ENCODE measurements at places on chromosomes 7 and 10.

GRCh38 chr10:126062131-126063032, 166.0 kb downstream of the FANK1 start:
- no peak for DNase-seq

DNA sequence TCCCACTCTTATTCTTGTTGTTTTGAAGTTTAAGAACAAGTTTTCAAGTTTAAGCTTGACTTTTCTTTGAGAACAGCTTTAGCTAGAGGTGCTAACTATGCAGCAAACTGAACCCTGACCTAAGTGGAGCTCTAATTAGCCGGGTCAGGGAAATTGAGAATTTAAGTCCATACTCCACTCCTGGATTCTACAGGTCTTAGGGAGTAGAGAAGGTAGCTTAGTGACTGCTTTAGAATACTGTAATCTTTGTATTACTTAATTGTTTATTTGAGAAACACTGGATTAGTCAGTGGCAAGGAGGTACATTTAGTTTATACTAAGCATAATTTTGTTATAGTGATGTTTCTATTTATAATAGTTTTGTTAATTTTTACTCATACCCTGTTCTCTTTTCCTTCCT, 74.6 kb upstream of the STRIP2 start:
- DNase-seq: no peak

GRCh38 chr7:149625947-149626392, 128.4 kb upstream of the ZNF746 start:
- no peak for DNase-seq

DNA sequence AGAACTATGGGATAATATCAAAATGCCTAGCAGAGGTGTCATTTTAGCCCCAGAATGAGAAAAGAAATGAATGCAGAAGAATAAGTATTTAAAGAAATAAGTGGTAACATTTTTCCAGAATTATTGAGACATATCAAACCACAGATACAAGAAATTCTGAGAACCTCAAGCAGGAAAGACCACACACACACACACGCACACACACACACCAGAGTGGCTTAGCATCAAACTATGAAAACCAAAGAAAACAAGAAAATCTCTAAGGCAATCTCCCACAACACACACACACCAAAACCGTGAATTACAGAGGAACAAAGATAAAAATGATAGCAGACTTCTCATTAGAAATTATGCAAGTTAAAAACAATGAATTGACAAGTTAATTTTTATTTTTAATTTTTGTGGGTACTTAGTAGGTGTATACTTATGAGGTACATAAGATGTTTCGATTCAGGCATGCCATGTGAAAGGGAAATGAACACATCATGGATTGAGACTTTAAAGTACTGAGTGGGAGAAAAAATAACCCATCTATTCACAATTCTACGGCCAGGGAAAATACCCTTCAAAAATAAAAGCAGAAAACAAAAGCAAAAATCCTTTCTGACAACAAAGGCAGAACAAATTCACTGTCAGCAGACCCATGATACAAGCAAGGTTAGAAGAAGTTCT, 14.6 kb downstream of the PPIF start:
- no peak for DNase-seq

- no peak for DNase-seq
These were observed 10.3 kb upstream of the KCNK18 start for GRCh38 chr10:117186832-117187615.

DNA sequence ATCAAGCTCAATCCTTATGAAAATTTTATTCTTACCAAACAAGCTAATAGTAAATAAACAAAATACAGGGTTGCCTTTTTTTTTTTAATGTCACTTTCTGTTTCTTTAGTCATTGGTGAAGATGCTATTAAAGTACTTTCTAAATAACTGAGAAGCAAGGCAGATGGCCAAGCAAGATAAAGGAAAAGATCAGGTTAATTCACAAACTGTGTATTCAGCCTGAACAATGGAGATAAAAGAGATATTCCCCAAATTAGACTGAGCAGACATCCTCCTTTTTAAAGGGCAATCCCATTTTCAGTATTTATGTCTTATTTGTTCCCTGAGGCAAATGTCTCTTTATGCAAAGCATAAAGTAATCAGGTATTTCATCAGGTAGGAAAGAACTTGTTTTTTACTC, 23.1 kb upstream of the XRCC2 start:
- DNase-seq: no peak

DNA sequence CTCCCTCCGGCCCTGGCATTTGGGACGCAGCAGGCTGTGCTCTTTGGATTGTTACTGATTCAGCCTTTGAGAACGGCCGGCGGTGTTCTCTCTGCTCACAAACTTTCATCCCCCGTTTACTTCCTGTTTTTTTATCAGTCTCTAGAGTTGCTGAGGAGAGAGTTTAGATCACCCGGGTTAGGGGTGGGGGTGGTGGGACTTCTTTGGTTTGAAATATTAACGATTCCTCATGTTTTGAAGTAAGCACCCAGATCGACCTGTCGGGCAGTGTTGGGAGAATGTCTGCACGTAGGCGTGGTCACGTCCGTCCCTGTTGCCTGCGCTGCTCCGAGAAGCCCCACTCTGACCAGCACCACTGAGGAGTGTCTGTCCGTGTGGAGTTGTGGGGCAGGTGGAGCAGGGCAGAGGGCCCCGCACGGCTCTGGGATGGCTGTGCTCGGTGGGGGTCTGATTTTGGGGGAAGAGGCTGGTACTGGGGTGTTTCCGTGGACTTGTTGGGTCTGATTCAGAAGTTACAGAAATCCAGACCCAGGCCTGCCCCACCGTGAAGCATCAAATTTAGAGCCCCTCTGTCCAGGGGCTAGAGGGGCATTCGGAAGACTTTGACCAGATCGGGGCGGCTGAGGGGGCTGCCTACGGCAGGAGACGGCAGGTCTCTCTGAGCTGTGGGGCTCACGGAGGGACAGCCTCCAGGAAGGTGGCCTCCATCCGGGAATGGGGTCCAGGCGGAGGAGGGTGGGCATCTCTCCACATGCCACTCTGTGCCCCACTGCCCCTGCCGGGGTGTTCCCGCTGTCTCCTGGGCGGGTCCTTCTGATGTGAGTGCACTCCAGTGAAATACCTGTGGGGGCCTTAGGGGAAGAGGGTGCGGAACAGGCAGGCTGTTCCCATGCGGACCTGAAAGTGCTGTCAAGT, 7.4 kb downstream of the INPP5A start:
- no peak for DNase-seq

- no peak for DNase-seq
These were observed 2.9 kb downstream of the ERLIN1 start for GRCh38 chr10:100182908-100183307.

DNA sequence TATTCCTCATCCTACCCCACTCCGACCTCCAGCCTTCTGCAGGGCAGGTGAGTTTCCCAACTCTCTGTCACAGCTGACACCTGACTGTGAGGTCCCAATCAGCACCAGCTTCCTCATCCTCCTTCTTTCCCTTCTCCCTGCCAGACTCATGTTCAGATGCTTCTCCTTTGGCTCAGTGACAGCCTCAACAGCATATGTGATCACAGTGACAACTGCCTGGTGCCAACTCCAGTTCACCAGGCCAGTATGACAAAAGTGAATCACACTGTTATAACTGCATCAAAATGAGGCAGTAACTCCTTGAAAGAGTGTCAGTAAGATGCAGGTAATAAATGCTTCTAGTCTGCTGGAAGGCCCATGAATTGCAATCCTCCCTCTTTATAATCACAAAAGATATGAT, 46.8 kb upstream of the NFE2L3 start:
- no peak for DNase-seq

DNA sequence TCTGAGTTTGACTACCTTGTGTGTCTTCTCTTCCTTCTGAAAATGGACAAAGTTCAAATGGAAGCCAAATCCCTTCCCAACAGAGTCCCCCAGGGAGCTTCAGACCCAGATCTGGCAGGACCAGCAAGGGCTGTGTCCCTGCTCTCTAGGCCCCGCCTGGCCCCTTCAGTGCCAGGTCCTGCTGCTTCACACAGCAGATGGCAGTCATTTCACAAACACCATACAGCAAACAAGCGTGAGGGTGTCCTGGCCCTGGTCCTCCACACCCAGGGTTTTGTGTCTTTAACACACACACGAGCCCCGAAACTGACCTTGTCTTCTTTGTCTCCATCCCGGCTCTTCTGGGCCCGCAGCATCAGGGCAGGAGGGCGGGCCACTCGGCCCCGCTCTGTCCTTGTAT, 145.0 kb downstream of the TCERG1L start:
- DNase-seq: no peak

GRCh38 chr7:123846217-123846891, 1.4 kb downstream of the HYAL4 start:
- no peak for DNase-seq

DNA sequence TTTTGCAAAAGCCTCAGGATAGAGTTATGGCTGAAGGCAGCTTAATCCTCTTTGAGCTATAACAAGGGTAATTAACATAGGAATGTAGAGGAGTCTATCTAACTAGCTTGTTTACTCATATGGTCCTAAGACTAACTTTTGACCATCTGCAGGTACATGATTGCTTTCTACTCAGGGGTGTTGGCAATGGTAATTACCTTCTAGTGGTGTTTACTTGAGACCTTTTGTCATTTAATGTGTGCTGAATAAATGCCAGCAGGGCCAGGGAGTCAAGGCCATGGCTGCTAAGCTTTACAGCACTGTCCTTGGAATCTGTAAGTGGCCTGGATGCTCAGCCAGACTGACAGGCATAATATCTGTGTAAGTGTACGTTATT, 1325.0 kb downstream of the XPNPEP1 start:
- no peak for DNase-seq

DNA sequence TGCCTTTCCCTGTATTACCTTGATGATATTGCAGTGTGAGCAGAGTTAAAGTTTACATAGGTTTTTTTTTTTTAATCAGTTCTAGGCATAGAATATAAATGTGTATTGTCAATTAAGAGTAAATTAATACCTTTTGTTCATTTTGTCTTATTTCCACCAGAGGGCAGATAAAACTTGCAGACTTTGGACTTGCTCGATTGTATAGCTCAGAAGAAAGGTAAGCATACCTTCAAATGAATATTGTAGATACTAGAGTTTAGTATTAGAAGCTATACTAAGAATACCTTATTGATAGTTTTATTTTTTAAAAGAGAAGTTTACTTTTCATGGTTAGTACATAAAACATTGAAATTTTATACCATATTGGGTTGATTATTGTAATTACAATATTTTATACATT, 86.8 kb downstream of the MPLKIP start:
- DNase-seq: no peak

- DNase-seq: no peak
These were observed 249.6 kb downstream of the VTI1A start for GRCh38 chr10:112696592-112696991.

DNA sequence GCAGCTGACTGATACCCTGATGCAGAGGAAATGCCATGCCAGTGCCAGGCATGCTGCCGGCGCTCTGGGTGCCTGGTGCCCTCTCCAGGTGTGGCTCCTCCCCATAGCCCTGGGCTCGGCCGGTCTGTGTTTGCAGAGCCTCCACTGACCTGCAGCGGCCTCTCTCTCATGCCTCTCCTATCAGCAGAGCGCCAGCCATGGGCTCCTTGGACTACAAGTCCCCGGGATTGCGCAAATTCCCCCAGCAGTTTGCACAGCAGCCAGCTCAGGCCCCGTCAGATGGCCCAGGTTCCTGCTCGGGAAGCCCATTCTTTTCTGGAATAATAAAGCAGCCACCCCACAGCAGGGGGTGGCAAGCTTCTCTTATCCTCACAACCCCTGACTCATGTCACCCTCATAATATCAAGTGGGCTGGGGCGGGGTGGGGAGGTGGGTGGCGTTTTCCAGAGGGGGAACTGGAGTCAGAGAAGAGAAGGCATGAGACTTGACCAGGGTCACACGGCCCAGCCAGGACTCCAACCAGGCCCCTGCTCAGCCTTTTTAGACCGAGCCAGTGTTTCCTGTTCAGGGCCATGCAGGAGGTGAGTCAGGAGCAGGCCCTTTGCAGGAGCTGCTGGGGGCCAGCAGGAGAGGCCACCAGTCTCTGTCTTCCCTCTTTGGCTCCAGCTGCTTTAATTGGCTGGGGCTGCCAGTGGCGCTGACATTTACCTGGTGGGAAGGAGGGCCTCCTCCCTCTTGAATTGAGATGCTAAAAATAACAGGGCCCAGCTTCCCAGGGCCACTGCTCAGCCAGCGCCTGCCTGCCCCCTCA, 58.6 kb downstream of the ZMIZ1 start:
- DNase-seq: no peak

GRCh38 chr7:131021460-131021859, 287.5 kb upstream of the KLF14 start:
- DNase-seq: no peak

GRCh38 chr7:151736403-151736909, 140.5 kb downstream of the PRKAG2 start:
- no peak for DNase-seq

DNA sequence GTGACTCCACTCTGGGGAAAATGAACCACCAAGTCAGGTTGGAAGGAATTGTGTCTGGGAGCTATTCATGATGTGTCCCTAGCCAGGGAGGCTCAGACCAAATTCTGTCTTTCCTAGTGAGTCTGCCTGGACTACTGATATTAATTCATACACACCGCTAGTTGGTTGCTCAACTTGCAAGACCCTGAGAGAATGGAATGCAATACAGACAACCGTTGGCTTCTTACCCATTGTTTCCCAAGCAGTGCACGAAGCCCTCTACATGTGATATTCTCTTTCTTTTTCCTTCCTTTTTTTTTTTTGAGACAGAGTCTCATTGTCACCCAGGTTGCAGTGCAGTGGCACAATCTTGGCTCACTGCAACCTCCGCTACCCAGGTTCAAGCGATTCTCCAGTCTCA, 19.4 kb upstream of the SRGN start:
- no peak for DNase-seq

GRCh38 chr7:100577507-100577906, 3.8 kb upstream of the SAP25 start:
- DNase-seq: no peak

DNA sequence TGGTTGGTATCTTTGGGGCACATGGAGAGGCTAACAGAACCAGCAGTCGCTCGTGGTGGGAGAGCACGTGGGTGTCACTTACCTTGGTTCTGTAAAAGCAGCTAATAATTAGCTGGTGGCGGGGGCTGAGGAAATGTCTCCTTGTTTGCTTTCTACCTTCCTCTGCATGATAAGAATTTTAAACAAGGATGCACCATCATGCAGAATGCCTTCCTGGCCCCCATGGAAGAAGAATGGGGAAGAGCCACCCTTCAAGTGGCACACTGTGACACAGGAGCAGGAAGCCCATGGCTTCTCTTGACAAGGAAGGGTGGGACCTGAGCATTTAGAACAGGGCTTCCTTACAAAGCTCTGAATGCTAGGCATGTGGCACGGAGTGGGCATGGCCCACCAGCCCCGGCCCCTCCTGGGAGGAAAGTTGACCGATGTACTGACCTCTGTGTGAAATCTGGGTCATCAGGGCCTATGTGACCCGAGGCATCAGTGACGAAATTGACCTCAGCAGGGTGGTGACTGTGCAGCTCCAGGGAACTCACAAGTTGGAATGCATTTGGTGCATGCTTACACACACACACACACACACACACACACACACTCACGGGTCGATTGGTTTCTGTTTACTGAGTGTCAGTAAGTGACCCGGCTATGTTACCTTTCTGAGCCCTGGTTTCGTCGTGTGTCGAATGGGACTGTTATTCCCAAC, 116.9 kb upstream of the ANLN start:
- DNase-seq: no peak

GRCh38 chr10:5442990-5443370, 30.6 kb downstream of the NET1 start:
- no peak for DNase-seq

All from activated CD8-positive, alpha-beta memory T cell treated with anti-CD3 and anti-CD28 coated beads for 1 hour (primary cell).